ENCODE measurements at places on chromosomes 3 and 15.

- DNase-seq = no peak
These were observed 27.2 kb downstream of the CRTAP start for GRCh38 chr3:33141006-33141405.

DNA sequence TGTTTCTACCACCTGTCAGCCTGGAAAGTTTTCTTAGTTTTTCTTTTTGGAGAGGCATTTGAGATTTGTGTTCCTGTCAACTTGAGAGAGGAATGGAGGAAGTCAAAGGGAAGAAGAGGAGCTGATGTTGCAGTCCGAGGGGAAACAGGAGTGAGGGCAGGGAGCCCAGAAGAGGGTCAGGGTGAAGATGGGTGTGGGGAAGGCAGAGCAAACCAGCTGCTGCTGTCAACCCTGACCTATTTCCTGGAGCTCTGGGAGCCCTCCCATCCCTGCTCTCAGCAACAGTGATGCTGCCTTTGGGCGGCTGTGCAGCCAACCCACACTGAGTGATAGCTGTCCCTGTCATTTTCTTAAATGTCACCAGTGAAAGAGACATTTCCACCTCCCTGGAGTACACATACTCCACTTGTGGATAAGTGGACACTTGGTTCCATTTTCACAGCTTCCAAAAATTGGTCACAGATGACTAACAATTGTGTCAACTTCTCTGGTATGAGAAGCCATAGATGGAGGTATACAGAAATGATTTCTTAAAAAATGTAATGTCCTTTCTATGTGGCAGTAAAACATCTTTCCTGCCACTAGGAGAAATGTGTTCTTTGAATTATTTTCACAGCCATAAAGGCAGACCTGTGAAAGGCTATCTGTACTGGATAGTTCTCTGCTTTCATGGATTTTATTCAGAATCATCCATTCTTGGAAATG, 556.3 kb upstream of the TBL1XR1 start:
- no peak for DNase-seq

GRCh38 chr3:168162172-168162571, 66.4 kb upstream of the GOLIM4 start:
- DNase-seq = no peak

DNA sequence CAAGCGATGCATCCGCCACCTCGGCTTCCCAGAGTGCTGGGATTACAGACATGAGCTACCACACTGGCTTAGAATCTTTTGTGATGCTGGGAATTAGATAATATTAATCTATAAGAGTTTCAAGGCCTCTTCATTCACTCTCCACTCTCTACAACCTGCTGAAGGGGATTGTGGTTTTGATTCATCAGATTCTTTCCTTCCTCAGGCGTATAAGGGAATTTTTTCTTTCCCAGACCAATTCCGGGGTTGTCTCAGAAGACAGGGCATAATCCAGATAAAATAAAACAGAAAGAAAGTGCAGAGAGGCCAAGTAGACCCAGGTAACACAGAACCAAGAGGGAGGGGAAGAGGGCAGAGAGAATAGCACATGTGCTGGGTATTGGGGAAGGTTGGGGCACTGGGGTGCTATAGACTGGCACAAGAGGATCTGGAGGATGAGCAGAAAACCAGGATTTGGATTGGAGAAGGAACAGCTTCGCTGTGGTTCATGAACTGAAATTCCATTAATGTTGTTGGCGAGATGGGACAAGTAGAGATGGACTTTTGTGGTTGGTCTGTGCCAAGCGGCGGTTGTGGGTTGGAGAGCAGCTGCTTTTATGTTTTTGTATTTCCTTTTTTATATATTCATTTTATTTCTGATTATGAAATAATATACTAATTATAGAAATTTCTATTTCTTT, 12.8 kb downstream of the ARL6IP5 start:
- DNase-seq = no peak

DNA sequence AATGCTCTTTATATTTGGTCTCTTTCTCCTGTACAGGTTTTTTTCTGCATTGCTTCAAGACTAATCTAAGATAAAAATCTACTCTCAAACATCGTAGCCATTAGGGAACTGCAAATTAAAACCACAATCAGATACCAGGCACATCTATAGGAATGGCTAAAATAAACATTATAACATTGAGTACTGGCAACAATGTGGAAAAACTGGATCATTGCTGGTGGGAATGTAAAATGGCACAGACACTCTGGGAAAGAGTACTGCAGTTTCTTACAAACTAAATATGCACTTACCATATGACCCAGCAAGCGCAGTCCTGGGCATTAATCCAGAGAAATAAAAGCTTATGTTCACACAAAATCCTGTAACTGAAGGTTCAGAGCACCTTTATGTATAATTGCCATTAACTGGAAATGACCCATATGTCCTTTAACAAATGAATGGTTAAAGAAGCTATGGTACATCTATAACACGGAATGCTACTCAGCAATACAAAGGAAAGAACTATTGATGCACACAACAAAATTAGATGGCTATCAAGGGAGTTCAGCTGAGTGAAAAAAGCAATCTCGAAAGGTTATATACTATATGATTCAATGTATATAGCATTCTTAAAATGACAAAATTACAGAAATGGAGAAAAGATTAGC, 6.3 kb downstream of the ABCC5 start:
- DNase-seq = no peak

Data from activated CD4-positive, alpha-beta T cell treated with anti-CD3 and anti-CD28 coated beads, Interleukin-2, amount 50 U/mL, for 4 hours (primary cell).